Hypothalamus (tissue), 51 donors: ENCODE measurements at places on chromosomes 13 and 19.

- DNase-seq, result no peak
Measured at GRCh38 chr13:110651726-110652230, 36.4 kb downstream of the NAXD start.

GRCh38 chr19:39692166-39692565 lies 12.1 kb upstream of the LGALS14 start:
- DNase-seq, result no peak

GRCh38 chr19:29121684-29122083 lies 91.3 kb downstream of the UQCRFS1 start:
- no peak for DNase-seq

- no peak for DNase-seq
Measured at GRCh38 chr19:2333807-2334211, 5.3 kb downstream of the SPPL2B start.

DNA sequence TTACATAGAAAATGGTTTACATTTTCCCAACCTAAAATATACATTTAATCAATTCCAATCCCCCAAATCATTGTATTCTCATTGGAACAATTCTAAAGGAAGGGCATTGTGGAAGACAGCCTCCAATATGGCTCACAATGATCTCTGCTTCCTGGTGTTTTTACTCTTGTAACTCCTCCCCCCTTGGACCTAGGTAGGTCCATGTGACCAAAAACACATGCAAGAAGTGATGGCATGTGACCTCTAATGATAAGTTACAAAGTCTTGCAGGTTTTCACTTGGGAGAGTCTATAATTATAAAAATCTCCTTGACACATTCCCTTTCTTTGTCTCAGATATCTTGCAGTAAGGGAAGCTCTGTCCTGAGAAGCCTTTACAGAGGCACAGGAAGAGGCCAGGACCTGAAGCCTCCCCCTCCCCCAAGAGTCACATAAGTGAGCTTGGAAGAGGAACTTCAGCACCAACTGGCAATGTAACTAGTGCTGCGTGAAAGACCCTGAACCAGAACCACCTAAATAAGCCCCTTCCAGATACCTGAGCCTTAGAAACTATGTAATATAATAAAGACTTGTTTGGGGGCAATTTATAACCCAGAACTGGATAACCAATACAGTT lies 816.2 kb upstream of the ATXN8OS start:
- no peak for DNase-seq

DNA sequence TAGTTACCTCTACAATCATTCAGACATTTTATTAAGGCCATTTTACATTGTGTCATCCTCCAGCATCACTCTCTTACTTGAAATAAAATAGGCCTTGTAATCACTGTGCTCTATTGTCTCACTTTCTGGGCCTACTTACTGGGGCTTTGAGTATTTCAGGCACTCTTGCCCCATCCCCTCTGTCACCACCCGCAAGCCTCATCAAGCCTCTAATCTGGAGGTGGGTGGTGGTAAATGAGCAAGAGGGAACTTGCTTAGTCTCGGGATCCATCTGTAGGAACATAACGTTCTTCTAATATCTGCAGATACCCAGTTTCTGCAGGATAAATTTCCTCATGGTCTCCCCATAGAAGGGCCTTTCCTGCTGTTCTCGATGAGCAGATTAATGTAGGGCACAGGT lies 19.4 kb upstream of the GPR18 start:
- no peak for DNase-seq

DNA sequence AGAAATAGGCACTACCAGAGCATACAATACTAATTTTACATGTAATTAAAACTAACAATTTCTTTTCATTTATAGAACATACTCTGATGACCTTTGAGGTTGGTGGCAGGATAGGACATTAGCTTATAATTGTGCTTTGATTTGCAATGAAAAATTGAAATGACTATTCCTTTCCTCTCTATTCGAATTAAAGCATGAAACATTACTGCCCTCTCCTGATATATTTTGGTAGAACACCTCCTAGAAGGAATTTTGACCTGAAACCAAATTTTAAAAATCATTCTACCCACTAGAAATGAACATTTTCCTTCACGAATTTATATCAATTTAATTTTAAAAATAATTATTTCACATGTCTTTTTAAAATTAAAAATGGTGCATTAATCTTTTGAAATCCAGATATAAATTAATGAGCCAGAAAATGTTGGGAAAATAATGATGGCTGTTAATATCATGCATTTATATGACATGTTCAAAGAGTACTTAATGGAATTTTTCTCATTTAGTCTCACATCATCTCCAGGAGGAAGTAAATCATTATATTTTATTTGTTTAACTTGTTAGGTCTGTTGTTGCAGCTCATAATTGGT lies 556.3 kb upstream of the ARGLU1 start:
- no peak for DNase-seq

- DNase-seq, result no peak
Measured at GRCh38 chr13:21541271-21541670, 62.7 kb downstream of the MICU2 start.

GRCh38 chr13:111429064-111429558 lies 108.7 kb downstream of the TEX29 start:
- DNase-seq, result no peak

- DNase-seq, result no peak
Measured at GRCh38 chr13:74755065-74755464, 620.9 kb upstream of the KLF12 start.

DNA sequence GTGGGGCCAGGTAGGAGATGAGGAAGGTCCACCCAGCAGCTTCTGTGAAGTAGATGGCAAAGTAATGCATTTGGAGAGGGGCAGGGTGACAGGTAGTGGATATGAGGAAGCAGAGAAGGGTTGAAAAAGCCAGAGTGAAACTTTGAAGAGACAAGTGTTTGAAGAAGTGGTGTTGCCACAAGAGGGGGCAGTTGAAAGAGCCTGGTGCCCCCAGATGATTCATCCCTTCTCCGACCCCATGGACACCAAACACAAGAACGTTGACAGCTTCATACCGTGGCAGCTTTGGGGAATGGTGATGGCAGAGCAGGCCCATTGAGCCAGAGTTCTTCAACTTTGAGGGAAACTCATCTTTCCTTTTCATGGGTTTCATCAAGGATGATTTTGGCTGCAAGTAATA lies 19.9 kb downstream of the IFNL3 start:
- DNase-seq, result no peak

DNA sequence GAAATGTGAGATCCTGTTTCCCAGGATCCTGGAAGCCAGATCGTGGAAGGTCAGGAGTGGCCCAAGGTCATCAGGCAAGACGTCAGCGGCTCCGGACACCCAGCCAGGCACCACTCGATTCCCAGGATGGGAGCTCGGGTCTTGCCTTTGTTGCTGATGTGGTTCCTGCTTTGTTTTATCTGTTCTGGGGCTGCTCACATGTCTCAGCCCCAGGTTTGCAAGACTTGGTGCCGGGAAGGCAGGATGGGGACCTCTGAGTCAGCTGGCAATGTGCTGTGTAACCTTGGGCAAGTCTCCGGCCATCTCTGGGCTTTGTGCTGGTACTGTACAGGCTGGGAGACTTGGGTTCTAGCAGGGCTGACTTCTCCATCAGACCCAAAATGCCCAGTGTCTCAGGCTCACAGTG lies 1.4 kb upstream of the FCHO1 start:
- DNase-seq, result no peak

DNA sequence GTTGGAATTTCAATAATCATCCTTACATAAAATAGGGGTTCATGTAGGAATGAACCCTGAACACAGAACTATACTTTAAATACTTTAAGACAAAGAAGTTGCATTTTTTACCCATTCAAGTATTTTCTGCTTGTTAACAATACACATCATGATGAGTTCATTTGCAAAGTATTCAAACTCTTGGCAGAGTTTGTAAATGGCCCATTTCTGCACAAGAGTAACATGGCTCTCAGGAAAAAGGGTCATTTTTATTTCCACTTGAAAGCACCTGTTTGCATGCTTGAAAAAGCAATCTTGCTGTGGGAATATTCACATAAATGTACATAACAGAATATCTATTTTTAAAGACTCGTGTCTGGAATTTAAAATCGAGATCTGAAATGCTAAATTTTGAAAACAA lies 18.1 kb downstream of the ESD start:
- DNase-seq, result no peak

DNA sequence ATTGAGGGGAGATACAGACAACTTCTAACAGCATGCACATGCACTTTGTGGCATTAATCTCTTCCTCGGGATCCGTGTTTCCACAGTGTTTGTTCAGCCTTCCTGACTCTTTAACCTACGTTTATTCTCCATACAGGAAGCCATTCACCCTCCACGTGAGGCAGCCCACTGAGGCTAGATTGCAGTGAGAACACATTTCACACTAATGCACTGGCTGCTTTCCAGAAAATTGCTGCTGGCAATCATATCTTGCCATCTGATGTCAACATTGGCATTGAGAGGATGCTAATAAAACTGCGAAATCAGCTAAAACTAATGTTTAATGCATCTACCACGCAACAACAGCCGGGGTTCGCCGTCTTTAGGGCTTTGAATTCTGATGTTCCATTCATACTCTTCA lies 30.0 kb downstream of the DCLK1 start:
- no peak for DNase-seq

DNA sequence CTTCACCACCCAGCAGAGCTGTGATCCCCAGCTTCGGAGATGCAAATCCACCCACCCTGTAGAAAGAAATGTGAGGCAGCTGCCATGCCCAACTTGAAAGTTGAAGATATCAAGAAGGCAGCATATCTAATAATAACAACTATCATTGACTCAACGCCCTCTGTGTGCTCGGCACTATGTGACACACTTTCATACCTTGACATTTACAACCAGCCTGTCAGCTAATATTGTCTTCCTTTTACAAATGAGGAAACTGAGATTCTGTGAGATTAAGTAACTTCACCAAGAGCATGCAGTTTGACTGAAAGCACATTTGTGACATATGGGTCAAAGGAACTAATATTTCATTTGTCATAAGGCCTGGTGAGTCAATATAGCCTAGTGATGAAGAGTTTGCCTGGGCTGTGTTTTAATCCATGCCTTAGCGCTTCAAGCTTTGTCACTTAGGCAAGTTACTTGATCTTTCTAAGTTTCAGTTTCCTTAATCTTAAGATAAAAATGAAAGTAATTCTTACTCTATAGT lies 137.0 kb downstream of the FLT1 start:
- DNase-seq, result no peak

DNA sequence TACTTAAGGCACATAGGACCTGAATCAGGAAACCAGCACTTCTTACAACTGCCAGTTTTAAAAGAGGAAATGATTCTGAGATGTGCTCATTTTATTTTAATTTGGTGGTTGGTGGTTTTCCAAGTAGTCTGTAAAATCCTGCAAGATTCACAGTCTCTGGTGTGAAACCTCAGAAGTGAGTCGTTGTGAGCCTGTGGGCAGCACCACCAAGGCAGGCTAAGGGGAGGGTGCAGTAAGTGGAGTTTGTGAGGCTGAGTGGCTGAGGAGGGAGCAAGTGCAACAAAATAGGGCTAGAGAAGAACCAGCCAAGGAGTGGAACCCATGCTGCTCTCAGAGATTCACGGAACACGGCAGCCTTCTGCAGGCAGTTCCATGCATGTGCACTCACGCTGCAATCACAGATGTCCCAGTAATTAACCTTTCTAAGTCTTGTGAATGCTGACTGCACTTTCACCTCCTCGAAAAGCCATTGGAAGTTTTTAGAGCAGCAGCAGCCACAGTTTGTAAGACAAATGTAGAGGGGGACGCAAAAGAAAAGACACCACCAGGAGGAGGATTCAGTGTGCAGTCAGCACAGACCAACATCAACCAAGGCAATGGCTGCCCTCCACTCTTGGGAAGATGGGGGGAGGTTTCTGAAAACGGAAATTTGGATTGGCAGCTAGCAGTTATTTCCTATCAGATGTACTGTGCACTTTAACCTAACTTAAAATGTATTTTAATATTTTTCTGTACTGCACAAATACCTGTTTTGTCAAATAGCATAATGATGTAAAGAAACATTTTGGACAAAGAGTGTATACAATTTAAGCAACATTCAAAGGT lies 44.9 kb downstream of the ESD start:
- no peak for DNase-seq
